ENCODE measurements at places on chromosomes 5 and 9. TPM values are rescaled to one million over a fixed set of nuclear protein-coding genes. Genes with fewer than 3 reads are reported as not detected.

The C5orf58 gene
- not detected for total RNA-seq

The FGF18 gene
- total RNA-seq: not detected

The EGR1 gene
- total RNA-seq: 10.6 TPM

The RC3H2 gene
- 63.6 TPM for total RNA-seq

The LRRC70 gene
- 0.54 TPM for total RNA-seq

The CCL21 gene
- not detected for total RNA-seq

The HACD4 gene
- total RNA-seq: not detected

The SOHLH1 gene
- total RNA-seq: not detected

The PPP6C gene
- 52.7 TPM for total RNA-seq

The GABRA1 gene
- total RNA-seq: not detected

The SPINK13 gene
- 2.8 TPM for total RNA-seq

The GABRP gene
- total RNA-seq: not detected

The LURAP1L gene
- 21.5 TPM for total RNA-seq

The TDRD7 gene
- 8.4 TPM for total RNA-seq

The KIF20A gene
- total RNA-seq: 35.2 TPM

The ANKH gene
- 30.8 TPM for total RNA-seq

The BAAT gene
- 0.14 TPM for total RNA-seq

The ANKRD55 gene
- not detected for total RNA-seq

The RGS7BP gene
- total RNA-seq: not detected

The PTGES gene
- total RNA-seq: 27.4 TPM

The CNTLN gene
- 6.4 TPM for total RNA-seq

Measured in NCI-H460 (cell line).